ENCODE measurements at places on chromosomes 6 and 20.

DNA sequence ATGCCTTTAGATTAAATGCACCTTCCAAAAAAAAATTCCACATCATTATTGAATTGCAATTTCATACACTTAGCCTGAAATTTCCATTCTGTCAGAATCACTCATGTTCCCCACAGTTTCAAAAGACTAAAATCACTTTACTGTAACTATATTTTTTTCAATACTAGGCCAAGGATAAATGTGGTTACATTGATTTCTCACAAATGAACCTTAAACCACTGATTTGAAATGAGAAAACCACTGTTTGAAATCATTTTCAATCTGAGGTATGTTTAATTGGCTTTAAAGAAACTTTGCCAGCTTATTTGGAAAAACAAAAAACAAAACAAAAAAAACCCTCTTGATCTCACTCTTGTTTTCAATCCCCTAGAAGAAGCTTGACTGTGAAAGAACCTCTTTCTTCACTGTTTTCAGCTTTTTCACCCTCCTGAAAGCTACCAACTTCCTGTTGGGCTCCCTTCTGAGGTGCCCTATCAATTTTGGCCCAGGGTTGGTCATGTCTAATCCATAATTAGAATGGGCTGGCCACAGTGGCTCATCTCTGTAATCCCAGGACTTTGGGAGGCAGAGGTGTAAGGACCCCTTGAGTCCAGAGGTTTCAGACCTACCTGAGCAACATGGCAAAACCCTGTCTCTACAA, 242.5 kb downstream of the ADGRG6 start:
- DNase-seq: no peak

DNA sequence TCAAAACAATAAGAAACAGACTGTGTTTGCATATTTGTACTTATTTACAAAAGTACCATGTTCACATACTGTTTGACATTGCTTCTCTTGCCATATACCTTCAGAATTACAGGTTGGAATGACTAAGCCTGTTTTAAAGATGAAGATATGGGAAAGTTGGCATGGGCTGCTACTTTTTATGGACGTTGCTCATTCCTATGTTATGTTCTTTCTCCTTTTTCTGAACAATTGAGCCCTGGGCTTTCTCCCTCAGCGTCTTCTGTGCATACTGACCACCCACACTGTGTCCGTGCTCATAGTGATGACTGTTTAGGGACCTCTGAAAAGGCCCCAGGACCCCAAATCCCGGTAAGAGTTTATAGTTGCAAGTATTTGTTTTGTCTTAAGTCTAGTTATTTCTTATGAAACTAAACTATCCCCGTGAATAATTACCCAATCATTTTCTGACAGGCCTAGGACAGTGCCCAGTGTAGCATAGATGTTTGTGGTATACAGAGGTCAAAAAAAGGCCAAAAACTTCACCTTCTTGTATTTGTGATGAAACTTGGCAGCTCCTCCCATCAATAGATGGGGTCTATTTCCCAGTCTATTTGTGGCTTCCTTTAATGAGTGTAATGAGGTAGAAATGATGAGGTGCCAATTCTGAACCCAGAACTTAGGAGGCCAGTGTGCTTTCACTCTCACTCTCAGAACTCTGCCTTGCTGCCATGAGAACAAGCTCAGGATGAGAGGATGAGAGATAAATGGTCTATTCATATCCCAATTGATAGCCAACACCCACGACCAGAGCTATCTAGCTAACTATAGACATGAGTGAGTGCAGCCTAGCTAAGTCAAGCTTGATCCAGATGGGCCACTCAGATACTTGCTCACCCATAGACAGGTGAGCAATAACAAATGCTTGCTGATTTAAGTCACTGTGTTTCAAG, 40.9 kb downstream of the GSTA4 start:
- DNase-seq: no peak

DNA sequence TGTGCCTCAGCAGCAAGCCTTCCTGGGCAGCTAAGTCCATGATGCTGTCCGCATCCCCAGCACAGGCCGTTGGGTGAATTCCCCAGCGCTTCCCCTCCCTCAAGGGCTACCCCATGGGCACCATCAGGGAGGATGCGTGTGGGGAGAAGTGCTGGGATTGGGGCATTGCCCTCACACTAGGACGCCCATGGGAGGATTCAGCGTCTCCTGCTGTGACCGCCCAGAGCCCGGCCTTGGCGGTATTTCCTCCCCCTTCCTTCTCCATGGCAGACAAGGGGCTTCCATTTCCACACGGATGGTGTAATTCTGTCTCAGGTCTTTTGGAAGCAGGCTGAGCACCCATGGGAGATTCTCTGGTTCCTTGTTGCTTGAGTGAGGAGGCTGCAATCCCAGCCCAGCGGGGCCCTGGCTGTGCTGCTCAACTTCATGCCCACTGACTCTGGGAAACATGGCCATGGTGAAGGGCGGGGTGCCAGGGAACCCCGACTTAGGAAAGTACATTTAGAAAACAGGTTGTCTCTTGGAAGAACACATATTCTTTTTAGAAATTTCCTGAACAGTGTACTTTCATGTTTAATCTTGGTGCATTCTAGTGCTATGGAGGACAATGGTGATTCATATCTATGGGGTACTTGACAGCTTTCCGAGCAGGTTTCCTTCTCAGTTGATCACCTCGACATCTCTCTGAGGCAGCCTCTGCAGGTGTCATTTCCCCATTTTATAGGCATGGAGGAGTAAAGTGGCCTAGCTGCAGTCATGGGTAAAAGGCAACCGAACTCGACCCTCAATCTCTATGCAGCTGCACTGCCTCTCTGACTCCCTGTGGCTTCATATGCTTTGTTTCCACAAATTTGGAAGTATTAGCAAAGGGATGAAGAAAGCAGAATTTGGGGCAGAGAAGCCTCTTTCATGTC, 178.2 kb upstream of the CST7 start:
- DNase-seq: no peak

DNA sequence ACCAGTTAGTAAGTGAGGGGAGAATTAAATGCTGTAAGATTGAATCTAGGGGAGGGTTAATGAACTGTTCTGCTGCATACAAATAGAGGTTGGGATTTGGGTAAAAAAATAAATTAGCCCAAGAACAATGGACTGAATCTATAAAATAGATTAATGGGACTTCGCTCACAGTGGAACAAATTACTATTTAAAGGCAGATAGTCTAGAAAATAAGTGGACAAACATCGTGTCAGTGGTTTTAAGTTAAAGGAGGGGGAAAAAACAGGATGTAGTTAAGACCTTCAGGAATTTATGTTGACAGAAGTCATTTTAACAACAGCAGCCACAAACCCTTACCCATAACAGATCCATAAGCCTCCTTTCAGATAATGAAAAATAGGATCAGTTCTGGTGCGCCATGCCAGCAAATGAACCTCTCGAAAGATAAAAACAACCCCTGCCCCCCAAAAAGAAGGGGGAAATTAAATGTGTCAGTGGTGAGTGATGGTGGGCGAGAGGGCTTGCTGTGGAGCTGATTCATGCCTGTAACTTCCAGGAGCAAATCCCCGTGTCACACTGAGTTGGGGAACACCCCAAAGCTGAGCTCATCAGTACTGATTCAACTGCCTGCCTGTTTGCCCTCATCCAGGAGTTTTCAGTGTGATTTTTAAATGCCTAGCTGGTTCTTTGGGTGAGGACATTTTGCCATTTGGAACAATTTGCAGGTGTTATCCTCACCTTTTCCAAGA, 86.8 kb downstream of the PPP1R14C start:
- no peak for DNase-seq

DNA sequence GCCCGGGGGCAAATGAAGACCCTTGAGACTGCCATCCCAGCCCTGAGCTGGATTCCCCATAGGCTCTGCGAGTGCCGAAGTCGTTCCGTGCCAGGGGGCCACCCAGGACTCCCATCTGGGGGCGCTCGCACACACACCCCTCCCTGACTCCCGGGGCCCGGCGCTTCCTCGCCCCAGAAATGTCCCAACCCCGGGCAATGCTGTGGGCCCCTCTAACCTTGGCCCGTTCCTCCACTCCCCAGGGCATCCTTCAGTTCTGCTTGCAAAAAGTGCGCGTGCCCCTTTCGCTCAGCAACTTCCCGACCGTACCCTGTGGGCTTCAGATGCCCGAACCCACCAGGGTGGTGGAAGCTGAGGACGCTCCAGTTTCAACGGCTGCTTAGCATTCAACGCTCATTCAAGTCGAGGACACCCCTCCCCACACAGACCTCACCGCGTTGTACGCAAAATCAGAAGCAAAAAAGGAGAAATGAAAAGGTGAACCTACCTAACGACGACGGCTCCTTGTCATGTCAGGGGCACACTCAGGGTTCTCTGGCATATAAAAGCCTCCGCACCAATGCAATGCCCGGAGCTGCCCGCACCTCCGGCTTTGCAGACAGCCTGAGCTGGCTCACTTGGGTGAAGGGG, 25.3 kb downstream of the RIPOR2 start:
- DNase-seq: no peak

- no peak for DNase-seq
Measured at GRCh38 chr6:187210-187861, 105.0 kb upstream of the DUSP22 start.

DNA sequence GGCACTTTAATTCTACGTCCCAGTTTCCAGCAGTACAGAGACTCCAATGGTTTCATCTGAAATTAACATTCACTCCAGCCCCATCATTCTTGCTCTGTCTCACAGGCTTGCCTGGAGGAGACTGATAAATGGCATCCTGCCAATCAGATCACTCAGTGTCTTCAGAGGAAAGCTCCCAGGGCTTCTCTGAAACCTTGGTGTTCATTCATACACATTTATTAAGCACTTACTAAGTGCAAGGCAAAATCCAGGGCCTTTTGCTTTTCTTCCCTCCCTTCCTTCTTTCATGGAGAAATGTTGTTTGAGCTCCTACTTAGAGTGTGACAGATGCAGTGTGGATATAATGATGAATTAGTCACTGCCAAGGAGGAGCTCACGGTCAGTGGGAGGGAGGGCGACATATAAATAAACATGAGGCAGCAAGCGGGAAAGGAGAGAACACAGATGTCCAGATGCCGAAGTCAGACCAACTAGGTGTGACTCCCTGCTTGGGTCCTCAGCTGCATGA, 106.7 kb upstream of the DTNBP1 start:
- no peak for DNase-seq

GRCh38 chr20:1811621-1812498, 83.3 kb upstream of the SIRPA start:
- peak; percentile 41 for DNase-seq

DNA sequence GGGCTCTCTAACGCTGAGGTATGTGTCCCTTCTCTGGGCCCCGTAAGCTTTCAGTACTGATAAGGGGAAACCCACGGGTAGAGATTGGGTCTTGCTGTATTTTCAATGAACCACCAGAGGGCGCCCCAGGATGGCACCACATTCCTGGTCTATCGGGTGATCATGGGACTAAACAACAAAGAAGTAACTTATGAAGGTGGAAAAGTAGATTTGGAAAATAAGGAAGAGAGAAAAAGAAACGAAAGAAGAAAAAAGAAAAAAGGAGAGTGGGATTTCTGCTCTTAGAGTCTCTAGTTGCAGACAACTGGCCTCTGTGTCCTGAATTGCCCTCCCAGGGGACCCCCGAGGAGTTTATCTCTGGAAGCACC, 93.8 kb downstream of the GMPR start:
- DNase-seq: peak; percentile 86

- no peak for DNase-seq
Measured at GRCh38 chr6:9463311-9463710, 951.6 kb downstream of the TFAP2A start.

DNA sequence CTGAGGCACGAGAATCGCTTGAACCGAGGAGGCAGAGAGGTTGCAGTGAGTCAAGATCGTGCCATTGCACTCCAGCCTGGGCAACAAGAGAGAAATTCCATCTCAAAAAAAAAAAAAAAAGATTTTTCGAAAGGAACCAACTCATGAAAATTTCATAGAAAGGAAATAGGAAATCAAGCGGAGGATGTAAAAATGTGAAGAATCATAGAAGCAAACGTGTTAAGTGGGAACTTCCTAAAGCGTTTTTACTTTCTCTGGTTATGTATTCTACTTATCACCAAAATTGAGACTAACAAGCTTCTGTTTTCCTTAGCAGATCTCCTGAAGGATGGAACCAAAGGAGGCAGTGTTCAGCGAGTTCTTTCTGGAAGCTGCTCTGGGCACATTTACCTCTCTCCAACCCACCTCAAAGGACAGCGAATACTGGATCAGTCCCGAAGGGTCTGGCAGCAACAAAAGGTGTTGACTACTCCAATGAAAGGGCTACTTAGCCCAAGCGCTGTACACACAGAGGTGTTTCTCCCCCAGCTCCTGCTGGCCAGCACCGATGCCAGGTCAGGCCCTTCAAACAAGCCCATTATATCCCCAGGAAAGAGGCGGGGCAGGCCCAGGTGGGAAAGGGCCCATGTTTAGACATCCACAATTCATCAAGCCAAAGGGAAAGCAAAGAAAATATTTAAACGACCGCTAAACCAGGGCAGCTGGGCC, 327.5 kb upstream of the JARID2 start:
- DNase-seq: no peak

- DNase-seq: no peak
Measured at GRCh38 chr6:56255349-56255748, 8.0 kb upstream of the COL21A1 start.

GRCh38 chr20:61895016-61895415, 170.7 kb downstream of the TAF4 start:
- no peak for DNase-seq
